Bronchial smooth muscle cell (primary cell): ENCODE measurements at places on chromosomes 2 and 18. TPM values are rescaled to one million over a fixed set of nuclear protein-coding genes. Genes with fewer than 3 reads are reported as not detected.

Gene PDCD1
- total RNA-seq, result not detected in 2 replicates

Gene SERPINB2
- 1.4 TPM in 1 of 2 replicates, not detected in the other for total RNA-seq

Gene SERPINB13
- total RNA-seq, result 0.16 TPM in 1 of 2 replicates, not detected in the other

Gene CRYGD
- total RNA-seq, result not detected in 2 replicates

Gene ASB18
- total RNA-seq, result not detected in 2 replicates

Gene PDE6D
- total RNA-seq, result 8.2 and 9.3 TPM in 2 replicates

Gene POTEJ
- not detected in 2 replicates for total RNA-seq

Gene LBX2
- total RNA-seq, result 3.8 and 6.4 TPM in 2 replicates

Gene UXS1
- total RNA-seq, result 25.5 and 34.7 TPM in 2 replicates

Gene IL36G
- total RNA-seq, result not detected in 2 replicates

Gene PRKAG3
- total RNA-seq, result not detected in 2 replicates

Gene B3GNT7
- total RNA-seq, result under 0.01 and 0.09 TPM in 2 replicates

Gene UGT1A10
- total RNA-seq, result not detected in 2 replicates

Gene UBE2E3
- total RNA-seq, result 45.5 and 86.8 TPM in 2 replicates

Gene RND3
- 213 and 557 TPM in 2 replicates for total RNA-seq

Gene VAPA
- total RNA-seq, result 167 and 229 TPM in 2 replicates

Gene SLC4A3
- 2.0 and 2.2 TPM in 2 replicates for total RNA-seq

Gene BOLL
- total RNA-seq, result not detected in 2 replicates
